Vagina (tissue), 2 donors: ENCODE measurements at places on chromosomes 4 and X.

GRCh38 chr4:75997081-75997480 lies 6.3 kb upstream of the SDAD1 start:
- DNase-seq: no peak

DNA sequence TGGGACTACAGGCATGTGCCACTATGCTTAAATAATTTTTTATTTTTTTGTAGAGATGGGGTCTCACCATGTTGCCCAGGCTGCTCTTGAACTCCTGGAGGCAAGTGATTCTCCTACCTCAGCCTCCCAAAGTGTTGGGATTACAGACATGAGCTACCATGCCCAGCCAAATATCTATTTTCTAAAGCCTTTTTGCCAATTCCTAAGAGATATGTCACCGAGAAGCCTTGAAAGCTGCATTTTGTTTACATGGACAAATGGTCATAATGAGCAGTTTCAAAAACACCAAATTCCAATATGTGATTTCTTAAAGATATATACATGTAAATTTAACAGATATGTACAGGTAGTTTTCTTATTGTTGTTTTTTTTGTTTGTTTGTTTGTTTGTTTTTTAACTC lies 33.0 kb upstream of the PGRMC2 start:
- no peak for DNase-seq

DNA sequence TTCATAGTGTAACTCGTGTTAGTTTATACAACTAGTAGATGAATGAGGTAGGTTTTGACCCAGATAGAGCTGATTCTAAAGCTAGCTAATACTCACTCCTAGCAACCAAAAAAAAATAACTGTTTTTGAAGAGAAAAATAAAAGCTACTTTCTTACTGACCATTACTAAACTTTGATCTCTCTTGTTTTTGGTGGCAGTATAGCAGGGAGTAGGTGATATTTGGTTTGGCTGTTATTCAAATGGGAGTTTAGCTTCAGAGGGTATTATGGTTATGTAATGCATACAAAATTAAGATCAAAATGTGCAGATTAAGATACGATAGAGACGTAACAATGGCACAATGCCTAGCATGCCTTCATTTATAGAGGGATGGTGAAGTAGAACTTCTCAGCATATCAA lies 1104.5 kb downstream of the PCDH19 start:
- DNase-seq: no peak

- no peak for DNase-seq
Measured at GRCh38 chr4:7850489-7850888, 89.2 kb downstream of the AFAP1 start.

GRCh38 chr4:116092961-116093360 lies 979.5 kb upstream of the NDST4 start:
- DNase-seq: no peak

DNA sequence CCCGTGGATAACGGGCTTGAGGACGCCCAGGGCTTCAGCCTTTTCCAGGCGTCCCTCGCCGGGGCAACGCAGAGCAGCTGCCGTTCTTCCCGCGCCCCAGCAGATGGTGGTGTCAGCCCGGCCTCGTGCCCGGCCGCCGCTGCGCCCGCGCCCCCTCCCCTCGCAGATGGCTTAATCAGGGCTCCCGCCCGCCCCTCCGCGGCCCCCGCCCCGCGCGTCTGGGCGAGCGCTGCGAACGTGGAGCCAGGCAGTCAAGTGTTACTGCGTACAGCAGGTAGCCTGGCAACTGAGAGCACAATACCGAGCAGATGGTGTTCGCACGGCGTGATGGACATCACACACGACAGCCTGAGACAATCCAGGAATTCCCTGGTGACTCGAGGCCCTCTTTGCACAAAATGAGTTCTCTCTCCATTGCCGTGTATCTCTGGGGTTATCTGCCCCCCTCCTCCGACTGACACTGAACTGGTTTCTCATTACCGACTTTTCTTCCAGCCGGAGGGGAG lies 69.3 kb downstream of the MGST2 start:
- no peak for DNase-seq

- DNase-seq: no peak
Measured at GRCh38 chr4:76441881-76442280, 6.9 kb downstream of the SHROOM3 start.

DNA sequence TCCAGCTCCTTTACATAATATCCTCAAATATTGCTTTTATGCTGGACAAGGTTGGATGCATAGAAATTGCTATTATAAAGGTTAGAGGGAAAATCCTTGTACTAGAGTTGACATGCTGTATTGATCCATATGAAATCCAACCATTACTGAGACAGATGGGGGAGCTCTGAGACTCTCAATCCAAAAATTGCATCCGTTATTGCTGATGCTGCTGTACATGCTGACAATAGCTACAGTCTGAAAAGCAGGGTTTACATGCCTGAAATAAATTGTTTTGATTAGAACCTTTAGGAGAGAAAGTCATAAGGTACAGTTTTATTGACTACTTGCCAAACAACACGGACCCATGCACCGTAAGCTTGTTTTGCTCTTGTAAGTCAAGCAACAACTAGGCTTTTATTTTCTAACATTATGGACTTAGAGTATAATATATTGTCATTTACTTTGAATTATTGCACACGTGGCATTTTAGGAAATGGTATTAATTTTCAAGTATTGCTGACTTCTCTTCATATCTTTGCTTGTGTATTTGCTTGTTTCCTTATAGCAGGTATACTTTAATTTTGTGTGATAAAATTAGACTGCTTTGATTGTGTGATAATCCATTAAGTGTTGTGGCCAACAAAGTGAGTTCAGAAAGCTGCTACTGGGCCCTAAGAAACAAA lies 1365.2 kb downstream of the STIM2 start:
- DNase-seq: no peak

- DNase-seq: no peak
Measured at GRCh38 chrX:79412972-79413371, 45.8 kb upstream of the ITM2A start.

DNA sequence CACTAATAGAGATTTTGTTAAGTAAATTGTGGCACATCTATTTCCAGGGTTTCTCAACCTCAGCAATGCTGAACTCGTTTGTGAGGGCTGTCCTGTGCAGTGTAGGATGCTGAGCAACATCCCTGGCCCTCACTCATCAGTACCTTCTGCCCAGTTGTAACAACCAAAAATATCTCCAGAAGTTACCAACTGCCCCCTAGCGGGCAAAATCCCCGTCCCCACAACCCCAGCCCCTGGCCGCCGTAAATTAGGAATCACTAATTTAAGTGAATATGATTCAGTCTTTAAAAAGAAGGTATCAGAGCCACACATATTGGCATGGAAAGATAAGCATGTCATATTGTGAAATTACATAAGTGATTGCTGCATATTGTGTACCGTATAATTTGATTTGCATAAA lies 123.4 kb downstream of the ASB9 start:
- DNase-seq: no peak

- no peak for DNase-seq
Measured at GRCh38 chr4:88064410-88064809, 57.0 kb downstream of the PKD2 start.

DNA sequence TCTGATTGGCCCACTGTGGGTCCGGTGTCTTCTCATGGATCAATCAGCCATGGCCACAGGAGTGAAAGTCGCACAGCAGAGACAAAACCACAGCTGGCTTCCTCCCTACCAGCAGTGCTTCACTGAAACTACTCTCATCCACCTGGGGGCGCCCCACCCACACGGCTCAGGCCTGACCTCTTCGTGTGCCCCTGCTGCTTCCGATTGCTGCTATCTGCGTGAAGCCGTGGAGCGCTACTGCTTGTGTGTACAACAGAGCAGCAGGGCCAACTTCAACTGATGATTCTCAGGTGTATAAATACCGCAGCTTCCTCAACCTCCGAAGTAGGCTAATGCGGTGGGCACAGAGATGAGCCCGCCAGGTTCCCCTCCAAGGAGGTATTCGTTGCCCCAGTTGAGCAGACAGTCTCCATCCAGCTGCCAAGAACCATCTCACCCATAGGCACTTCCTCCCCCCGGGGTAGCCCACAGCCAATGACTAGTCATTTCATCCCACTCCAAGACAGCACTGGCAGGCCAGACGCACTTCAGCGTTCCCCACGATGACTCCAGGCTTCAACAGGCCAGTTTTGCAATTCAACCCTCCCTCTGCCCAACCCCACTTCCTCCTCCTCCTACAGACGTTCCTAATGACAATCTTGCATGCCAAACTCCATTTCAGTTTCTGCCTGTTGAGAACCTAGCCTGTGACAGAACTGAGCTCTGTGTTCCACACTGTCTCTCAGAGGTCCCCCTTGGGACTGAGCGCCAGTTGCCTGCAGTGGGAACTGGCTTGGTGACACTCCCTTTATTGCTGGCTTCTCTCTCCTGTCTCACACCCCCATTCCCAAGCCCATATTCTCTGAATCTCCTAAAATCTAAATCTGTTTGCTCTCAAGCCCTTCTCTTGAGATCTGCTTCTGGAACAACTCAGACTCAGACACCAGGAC lies 41.3 kb upstream of the ATP6AP2 start:
- no peak for DNase-seq

DNA sequence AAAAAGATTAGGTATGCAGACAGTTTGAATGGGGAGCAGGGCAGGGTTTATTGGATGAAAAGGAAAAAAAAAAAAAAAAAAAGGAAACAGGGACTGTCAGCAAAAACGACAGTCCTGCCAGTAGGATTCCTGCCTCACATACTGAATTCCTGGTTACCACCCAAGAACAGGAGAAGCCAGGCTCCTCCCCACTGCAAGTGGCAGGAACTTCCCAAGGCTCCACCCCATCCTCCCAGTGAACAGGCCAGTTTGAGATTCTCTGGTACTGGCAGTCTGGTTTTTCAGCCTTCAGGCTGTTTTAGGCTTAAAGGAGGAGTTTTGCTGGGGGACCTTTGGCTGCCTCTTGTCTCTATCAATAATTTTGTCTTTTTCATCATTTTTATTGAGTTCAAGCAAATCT lies 360.0 kb upstream of the CXorf51A start:
- no peak for DNase-seq

GRCh38 chrX:41110801-41111625 lies 25.8 kb downstream of the USP9X start:
- no peak for DNase-seq

- no peak for DNase-seq
Measured at GRCh38 chrX:70454441-70455365, 10.1 kb downstream of the DLG3 start.

- no peak for DNase-seq
Measured at GRCh38 chr4:55253948-55254593, 92.0 kb upstream of the SRD5A3 start.

- DNase-seq: no peak
Measured at GRCh38 chr4:101018836-101019235, 328.5 kb downstream of the PPP3CA start.

GRCh38 chr4:175882891-175883290 lies 70.8 kb upstream of the GPM6A start:
- no peak for DNase-seq

GRCh38 chr4:47465004-47465403 lies 1.5 kb upstream of the COMMD8 start:
- DNase-seq: no peak

DNA sequence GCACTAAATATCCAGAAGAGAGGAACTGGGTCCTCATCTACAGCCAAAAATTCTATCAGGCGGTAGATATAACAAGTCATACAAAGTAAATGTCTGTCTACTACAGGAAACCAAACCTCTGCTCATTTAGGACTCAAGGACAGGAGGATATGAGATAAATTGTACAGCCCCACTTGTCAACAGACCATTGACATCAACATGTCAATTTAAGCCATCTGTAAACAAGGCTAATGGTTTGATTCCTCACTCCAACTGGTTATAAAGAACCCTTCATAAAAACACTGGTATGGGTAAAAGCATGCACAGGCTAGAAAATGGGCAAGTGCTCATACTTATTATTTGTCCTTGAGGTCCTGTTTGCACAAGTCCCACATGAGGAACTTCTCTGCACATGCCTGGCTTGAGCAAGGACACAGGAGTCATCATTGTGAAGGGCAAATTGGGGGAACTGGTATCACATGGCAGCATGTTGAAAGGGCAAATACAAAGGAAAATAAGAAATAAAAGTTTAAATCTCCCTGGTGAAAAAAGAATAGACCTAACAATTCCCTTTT lies 13.2 kb downstream of the RTL8B start:
- no peak for DNase-seq

DNA sequence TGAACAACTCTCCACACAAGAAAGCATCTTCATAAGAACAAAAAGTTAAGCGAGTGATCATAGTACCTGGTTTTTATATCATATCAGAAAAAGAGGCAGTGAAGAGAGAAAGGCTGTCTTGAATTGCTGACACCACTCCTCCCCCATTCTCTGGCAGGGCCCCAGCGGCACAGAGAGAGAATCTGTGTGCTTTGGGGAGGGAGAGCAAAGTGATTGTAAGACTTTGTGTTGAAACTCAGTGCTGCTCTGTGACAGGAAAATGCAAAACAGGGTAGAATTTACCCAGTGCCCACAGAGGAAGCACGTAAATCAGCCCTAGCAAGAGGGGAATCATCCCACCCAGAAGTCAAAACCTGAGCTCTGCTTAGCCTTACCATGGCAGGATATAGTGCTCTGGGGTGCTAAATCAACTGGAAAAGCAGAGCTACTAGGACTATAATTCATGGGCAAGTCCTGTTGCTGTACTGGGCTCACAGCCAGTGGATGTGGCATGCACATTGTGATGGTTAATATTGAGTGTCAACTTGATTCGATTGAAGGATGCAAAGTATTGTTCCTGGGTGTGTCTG lies 174.6 kb downstream of the PRR32 start:
- no peak for DNase-seq

GRCh38 chr4:1572964-1573720 lies 111.0 kb downstream of the FAM53A start:
- DNase-seq: no peak

DNA sequence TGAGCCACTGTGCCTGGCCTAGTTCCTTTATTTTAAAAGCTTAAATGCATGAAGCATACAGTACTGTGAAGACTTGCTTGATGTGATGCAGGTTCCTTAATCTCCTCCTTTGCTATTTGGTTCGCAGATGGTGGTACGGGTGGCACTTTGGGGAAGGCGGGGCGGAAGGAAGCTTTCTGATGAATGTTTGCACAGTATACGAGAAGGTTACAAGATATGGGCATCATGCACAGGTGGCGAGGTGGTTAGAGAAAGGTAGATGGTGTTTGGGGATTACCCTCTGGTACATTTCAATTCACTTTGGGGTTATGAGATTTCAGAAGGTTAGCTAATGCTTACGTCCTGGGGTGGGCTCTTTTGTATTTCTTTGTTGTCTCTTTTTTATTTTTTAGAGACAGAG lies 17.2 kb downstream of the RHOH start:
- DNase-seq: no peak

DNA sequence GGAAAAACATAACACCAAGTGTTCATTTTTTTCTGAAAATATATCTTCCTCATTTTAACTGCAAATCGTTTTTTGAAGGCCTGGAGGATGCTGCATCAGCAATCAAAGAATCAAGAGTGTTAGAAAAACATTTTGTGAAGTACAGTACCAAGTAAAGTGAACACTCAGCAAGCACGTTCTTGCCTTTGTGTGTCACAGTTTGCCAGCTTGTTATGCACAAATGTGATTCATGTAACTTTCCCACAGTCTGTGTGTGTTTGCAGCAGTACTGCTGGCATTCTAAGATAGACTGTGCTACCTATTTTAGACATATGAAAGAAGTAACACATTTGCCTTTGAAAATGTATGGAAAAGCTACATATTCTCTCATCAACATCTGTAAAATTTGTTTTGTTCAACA lies 1617.7 kb downstream of the RPA4 start:
- no peak for DNase-seq

GRCh38 chrX:53476371-53476770 lies 42.2 kb upstream of the HSD17B10 start:
- no peak for DNase-seq

GRCh38 chrX:106899276-106899675 lies 3.9 kb downstream of the RIPPLY1 start:
- no peak for DNase-seq
